Ureter (tissue), 1 donor: ENCODE measurements at places on chromosomes 7 and 10.

GRCh38 chr7:16587790-16588189 is 57.8 kb downstream of the ANKMY2 start:
- no peak for DNase-seq

GRCh38 chr7:158125721-158126120 is 461.9 kb downstream of the PTPRN2 start:
- no peak for DNase-seq

DNA sequence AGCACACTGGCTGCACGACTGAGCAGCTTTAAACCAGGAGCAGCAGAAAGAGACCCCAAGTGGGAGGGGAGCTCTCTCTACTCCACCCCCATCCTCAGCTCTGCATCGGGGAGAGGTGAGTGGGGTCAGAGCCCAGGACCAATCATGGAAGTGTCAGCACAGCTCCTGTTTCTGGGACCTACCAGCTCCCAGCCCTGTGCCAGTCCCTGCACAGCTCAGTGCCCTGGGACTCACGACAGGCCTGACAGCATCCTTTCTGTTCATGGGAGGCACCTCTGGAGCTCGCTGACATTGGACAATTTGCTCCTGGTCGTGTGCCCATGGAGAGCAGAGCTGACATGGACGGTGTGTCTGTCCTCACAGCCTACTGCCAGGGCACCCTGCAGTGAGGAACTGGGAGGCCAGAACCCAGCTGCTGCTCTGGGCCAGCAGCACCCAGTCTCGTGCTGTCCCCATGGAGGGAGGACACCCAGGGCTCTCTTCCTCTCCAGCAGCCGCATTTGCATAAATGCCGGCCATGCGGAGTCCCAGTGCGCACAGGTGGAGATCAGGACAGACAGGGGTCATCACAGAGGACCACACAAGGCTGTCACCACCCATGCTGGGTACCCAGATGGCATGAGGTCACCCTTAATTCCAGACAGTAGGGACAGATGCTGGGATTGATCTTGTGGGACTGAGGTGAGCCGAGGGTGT is 45.9 kb upstream of the MSMB start:
- no peak for DNase-seq

DNA sequence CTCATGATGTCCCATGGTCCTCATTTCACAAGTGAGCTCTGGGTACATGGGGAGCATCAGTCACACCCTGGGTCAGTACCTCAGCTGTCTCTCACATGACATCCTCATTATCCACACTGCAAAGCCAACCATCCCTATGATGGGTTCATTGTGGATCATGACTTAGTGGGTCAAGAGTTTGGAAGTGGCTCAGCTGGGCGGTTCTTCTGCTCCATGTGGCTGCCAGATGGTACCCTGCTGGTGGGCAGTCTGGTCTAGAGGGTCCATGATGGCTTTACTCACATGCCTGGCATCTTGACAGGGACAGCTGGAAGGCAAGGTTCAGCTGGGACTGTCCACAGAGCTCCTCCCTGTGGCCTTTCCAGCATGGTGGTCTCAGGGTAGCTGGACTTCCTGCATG is 19.1 kb upstream of the PSMG3 start:
- no peak for DNase-seq

DNA sequence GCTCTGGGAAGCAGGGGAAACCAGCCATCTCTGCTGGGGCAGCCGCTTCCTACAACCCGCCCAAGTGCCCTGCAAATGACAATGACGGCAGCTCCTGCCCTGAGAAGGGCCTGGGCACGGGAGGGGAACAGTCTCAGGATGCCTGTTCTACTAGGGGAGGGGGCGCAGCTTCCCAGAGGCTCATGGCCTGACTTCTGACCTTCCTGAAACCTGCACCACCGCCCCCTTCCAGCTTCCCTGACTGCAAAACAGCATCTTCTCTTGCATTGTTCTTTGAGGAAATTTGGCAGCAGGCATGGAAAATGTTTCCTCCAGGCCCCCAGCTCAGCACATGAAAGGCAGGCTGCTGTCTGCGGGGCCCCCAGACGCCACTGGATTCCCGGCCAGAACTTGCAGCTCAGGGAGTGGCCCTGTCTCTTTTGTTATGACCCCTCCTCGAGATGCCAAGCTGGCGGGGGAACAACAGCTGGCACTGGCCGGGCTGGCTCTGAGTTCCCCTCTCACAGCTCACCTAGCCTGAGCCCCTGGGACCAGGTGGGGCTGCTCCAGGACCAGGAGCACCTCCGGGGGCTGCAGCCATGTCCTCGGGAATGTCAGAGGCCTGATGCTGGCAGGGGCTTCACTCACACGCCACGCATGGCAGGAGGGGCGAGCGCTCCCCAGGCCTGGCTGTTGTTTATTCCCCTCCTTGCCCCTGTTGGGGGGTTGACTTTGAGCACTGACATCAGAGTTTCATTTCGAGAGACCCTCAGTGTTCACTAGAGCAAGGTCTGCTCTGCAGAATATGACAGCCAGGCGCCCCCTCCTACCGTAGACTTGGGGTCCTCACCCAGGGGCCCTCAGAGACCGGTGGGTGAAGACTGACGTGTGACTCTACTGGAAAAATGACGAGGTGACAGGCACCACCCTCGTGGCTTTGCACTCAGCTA is 62.7 kb downstream of the CALML3 start:
- no peak for DNase-seq

DNA sequence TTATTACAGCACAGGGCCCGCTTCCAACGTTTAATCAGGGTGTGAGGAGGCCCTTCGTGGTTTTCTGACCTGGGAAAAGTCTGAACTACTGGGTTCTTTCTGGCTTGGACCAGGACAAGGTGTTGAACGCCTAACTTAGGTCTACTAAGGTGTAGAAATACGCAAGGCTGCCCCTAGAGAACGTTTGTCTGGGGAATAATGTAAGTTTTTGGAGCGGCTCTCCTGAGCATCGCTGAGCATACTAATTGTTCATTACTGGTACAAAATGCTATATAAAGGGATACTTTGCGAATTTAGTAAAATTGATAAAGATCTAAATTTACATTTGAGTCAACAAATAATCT is 32.4 kb upstream of the TOMM7 start:
- no peak for DNase-seq

- no peak for DNase-seq
Observed at GRCh38 chr10:121926157-121926556, 1.7 kb downstream of the ATE1 start.

DNA sequence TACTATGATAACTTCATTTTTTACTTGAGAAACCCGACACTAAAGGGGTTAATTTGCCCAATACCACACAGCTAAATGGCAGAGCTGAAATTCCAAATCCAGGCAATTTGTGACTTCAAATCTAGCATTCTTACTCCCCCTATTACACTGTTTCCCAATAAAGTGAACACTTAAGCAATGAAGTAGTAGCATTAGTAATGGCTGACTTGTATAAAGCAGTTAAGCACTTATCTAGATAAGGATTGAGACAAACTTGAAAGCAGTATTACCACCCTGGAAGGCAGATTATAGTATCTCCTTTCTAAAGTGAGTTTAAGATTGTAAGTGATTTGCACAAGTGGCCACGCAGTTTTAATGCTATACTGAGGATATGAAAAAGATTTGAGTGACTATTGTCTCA is 39.3 kb downstream of the WASL start:
- DNase-seq = no peak

DNA sequence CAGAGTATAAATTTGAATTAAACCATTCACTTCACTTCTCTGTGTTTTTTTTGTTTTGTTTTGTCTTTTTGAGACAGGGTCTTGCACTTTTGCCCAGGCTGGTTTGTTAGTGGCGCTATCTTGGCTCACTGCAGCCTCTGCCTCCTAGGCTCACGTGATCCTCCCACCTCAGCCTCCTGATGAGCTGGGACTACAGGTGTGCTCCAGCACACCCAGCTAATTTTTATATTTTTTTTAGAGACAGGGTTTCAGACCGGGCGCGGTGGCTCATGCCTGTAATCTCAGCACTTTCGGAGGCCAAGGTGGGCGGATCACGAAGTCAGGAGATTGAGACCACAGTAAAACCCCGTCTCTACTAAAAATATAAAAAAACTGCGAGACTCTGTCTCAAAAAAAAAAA is 36.9 kb upstream of the STOX1 start:
- peak; percentile 15 for DNase-seq

DNA sequence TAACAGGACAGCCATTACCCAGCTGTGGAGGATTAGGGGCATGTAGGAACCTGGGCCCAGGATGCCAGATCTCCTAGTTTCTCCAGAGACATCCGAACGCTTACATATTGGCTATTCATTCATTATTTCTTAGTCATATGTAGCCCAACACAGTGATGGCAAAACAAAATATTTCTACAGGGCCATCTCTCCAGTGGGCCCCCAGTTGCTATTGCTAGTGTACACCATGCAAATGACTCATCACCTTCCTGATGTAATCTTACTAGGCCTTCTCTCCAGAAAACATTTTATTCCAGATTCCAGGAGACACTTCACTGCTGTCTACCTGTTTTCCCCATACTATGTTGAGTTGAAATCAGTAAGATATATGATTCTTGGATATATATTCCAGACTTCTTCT is 201.7 kb downstream of the PLXDC2 start:
- DNase-seq = no peak

GRCh38 chr10:85811405-85811804 is 555.2 kb downstream of the GRID1 start:
- no peak for DNase-seq

DNA sequence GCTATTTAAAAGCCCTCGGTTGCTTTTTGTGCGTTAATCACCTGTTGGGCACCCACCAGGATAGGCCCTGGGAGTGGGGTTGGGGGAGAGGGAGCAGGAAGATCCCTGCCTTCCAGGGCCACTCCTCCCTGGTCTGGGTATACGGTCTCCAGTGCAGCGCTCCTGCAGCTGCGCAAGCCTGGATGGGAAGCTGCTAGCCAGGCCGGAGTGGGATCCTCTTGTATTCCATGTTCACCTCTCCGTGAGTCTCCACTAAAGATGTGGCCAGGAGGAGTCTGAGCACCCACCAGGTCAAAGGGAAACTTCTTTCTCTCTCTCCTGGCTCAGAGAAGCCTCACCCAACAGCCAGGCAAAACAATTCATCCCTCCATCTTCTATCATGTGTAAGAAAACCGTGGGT is 78.8 kb upstream of the ANLN start:
- peak; percentile 8 for DNase-seq

DNA sequence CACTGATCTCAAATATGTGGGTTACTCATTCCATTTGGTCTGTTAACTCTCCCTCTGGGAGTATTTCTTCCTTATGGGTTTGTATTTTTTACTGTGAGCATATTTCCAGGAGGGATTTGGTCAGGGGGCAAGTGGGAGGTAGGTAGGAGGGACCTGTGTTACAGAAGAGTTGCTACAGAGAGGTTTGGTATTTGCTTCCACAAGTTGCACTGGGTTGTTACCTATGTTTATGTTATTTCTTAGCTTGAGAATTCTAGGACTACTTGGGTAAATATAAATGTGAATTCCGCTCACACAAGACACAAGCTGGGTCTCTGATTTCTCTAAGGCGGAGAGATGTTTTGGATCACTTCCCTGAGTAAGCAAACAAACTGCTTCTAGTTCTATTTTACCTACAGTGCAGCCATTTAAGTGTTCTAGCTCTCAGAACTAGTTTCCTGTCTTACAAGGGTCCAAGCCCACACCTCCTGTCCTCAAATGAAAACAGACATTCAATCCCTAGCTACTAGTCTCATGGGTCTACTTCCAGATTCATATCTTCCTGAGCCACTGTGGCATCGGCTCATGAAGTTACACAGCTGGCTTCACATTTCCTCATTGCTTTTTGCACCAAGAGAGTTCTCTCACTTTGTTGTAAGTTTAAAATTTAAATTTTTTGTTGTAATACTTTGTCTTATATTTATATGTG is 75.4 kb upstream of the PPP1R3C start:
- DNase-seq = no peak

GRCh38 chr7:135194494-135195095 is 16.7 kb downstream of the WDR91 start:
- DNase-seq = no peak

DNA sequence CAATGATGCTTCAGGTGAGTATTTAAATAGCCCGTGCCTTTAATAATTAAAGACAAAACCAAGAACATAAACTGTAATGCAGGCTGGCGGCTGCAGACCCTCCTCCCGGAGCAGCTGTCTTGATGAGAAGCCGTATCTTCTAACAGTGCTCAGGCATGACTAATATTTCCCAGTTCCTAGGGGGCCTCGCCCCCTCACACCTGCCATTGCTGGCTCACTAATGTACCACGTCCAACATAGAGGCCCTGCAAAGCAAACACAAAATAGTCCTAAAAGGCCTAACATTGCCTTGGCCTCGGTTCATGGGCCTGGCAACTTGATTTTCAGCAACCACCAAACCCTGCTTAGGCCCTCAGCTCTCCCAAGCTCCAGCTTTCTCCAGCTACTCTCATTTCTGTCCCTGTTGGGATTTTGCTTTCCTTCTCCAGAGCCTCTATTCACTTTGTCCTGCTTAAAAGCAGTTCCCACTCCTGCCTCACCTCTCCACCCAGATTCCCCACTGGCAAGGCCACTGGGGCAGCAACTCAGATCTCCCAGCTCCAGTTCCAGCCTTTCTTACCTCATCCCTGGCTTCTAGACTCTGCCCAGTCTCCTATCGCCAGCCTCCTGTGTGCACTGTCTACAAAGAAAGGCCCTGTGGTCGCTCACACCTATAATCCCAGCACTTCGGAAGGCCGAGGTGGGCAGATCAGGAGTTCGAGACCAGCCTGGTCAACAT is 16.2 kb downstream of the SORBS1 start:
- no peak for DNase-seq

- no peak for DNase-seq
Observed at GRCh38 chr7:36071605-36072004, 81.4 kb upstream of the EEPD1 start.

DNA sequence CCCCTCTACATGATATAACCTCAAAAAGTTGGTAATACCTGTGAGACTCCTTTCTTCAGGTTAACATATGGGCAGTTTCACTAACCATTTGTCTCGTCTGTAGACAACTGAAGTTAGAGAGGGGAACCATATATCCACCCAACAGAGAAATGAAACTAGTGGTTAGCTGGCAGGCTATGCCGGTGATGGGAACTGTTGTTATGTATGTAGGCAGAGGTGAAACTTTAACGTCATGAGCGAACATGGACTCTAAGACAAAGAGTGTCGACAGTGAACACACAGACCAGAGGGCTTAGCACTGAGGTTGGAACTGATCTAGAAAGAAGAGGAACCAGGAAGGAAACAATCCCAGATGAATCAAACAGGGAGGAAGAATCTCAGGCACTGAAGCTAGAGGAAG is 112.4 kb downstream of the ELMO1 start:
- DNase-seq = no peak

DNA sequence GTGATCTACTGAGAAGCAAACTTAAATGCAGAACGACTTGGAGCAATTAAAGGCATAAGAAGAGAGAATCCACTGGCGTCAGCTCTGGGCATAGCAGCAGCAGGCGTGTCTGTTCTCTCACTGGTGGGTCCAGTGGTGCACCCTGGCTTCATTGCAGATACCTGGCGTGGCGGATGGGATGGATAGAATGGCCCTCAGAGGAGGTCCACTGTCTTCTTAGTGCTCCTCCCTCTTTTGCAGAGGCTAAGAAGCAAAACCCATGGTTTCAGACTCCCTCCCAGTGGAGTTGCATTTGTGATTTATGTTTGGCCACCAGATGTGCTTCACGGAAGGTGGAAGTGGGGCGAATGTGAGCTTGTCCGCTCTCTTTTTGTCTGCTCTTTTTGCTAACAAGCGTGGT is 28.4 kb upstream of the PRKAG2 start:
- DNase-seq = no peak

- DNase-seq = no peak
Observed at GRCh38 chr7:15376600-15376999, 185.2 kb downstream of the AGMO start.

GRCh38 chr10:63653747-63654146 is 132.5 kb downstream of the REEP3 start:
- DNase-seq = no peak

- no peak for DNase-seq
Observed at GRCh38 chr10:120115959-120116358, 223.4 kb downstream of the SEC23IP start.
